Activated T-helper 1 cell treated with anti-CD3 and anti-CD28 coated beads, Interleukin-2, amount 50 U/mL, for 16 hours (primary cell): ENCODE measurements at places on chromosomes 5 and 9.
A peak's percentile ranks its signal among the peaks of the same experiment; 100 is the strongest.

GRCh38 chr5:149730620-149731331, 666 bp downstream of the PPARGC1B start:
- DNase-seq: peak; percentile 13

- DNase-seq: no peak
Measured at GRCh38 chr5:180622910-180623309, 26.5 kb downstream of the FLT4 start.

GRCh38 chr9:36592801-36593583, 20.3 kb downstream of the MELK start:
- DNase-seq: no peak

- no peak for DNase-seq
Measured at GRCh38 chr9:83582029-83582428, 40.9 kb upstream of the IDNK start.

DNA sequence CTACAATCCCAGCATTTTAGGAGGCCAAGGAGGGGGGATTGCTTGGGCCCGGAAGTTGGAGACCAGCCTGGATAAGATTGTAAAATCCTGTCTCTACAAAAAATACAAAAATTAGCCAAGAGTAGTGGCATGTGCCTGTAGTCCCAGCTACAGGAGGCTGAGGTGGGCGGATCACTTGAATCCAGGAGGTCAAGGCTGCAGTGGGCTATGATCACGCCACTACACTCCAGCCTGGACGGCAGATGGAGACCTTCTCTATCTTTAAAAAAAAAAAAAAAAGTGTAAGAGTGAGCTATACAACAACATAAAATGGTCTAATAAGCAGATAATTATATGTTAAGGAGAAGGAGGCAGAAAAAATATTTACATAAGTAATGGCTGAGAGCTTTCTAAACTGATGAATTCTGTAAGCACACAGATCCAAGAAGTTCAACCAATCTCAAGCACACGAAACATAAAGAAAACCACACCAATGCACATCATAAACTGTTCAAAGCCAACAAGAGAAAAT, 23.0 kb downstream of the CDC14B start:
- DNase-seq: no peak

- no peak for DNase-seq
Measured at GRCh38 chr5:108818613-108819272, 71.0 kb downstream of the FER start.
